ENCODE measurements at places on chromosomes 2 and 18. TPM values are rescaled to one million over a fixed set of nuclear protein-coding genes. Genes with fewer than 3 reads are reported as not detected.

- DNase-seq = no peak
Measured at GRCh38 chr2:174011173-174011572, 46.0 kb upstream of the SP3 start.

- DNase-seq = no peak
Measured at GRCh38 chr2:207157162-207157481, 8.6 kb downstream of the KLF7 start.

- no peak for DNase-seq
Measured at GRCh38 chr2:227117852-227118251, 46.2 kb downstream of the COL4A4 start.

DNA sequence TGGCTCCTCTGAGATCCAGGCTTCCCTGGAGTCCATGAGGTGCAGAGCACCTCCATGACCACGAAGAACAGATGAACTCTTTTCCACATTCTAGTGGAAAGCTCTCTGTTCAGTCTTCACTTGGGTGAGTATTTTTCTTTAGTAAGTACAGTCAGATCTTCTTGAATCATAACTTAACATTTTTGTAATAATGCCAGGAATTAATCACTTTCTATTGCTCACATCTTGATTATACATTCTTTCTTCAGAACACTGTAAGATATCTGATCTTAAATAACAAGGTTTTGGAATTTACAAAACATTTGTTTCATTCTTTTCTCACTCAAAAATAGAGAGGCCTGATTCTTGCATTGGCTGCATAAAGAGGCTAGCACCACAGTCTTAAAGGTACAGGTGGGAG, 45.4 kb upstream of the RND3 start:
- no peak for DNase-seq

DNA sequence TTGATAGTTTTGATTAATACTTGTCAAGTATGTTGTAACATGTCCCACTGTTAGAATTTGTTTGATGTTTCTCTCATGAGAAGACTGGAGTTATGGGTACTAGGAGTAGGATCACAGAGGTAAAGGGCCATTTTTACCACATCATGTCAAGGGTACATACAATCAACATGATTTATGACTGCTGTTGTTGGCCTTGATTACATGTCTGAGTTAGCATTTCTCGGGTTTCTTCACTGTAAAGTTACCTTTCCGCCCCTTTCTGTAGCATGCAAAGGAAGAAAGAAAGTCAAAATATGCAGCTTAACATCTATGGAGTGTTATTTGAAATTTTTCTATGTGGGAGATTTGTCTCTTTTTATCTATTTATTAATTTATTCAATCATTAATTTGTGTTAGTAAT, 1456.4 kb downstream of the SUCLG1 start:
- no peak for DNase-seq

DNA sequence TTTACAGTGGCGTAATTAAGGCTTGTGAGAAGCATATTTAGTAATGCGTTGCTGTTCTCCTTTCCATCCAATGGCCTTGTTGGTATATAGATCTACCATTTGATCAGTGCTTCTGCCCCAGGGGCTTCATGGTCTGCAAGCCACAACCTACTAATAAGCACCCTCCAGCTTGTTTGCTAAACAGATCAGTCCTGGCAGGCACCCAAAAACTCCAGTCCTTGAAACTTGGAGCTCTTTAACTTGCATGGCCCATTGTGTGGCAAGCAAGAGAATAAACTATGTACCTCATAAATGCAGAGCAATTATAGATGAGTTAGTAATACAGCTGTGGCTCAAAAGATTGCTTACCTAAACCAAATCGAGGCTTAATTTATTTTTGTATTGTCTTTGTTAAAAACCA, 158.5 kb downstream of the FTCDNL1 start:
- DNase-seq = no peak

DNA sequence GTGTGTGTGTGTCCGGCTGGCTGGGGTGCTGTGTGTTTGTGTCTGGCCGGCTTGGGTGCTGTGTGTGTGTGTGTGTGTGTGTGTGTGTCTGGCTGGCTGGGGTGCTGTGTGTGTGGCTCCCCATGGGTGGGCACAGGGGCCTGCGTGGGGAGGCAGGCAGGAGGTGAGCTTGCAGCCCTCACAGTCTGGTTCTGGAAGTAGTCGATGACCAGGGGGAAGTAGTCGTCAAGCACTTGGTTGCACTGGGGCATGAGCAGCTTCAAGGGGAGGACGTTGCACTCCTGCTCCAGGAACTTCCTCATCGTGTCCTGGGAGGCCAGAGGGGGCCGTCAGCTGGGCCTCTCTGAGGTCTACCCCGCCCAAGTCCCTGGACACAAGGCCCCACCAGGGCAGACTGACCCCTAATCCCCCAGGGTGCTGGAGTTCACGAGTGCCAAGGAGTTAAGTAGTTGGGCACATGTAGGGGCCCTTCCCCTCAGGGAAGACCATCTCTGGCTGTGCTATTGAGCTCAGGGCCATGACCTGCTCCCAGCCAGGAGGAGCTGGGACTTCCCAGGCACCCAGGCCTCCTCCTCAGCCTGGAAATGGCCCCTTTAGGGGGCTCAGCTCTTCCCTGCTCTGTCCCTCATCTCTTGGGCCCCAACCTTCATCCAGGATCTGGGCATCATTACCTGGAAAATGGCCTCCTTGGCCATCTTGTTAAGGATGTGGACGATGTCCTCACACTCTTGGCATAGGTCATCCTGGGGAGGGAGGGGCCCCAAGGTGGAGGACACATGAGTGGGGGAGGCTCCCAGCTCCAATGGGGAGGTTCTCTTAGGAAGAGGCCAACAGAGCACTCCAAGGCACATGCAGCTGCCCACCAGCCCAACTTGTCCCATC, 1.3 kb downstream of the SFTPB start:
- no peak for DNase-seq

- no peak for DNase-seq
Measured at GRCh38 chr2:170514140-170514539, 201.0 kb upstream of the SP5 start.

DNA sequence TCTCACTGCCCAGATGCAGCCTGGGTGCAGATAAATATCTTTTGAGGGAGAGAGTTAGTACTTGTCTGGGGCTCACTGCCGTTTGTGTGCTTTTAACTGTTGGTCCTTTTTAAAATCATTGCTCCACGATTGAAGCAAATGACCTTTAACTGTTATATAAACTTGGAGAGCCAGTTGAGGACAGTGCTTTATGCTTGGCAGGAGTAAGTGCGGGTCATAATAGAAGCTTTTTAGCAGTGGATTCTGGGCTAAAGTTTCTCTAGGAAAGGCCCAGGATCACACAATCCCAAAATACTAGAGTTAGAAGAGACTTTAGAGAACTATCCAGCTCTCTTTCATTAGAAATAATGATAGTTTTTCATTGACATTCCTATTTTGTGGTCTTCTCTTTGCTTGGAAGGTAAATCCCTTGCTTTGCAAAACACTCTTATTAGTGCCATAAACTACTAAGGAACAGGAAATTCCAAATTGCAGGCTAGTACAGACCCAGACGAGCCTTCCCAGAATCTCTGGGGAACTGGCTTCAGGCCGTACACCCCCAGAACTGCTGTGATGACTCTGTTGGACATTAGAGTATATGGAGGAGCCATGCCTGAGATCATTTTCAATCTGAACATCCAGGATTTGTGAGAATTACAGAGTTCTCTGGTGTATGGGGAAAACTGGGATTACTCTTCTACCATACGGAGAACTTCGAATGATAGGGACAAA, 19.1 kb downstream of the LIMS1 start:
- no peak for DNase-seq

- no peak for DNase-seq
Measured at GRCh38 chr2:41935825-41936224, 112.0 kb upstream of the PKDCC start.

GRCh38 chr2:19810148-19810547, 91.6 kb downstream of the TTC32 start:
- DNase-seq = no peak

DNA sequence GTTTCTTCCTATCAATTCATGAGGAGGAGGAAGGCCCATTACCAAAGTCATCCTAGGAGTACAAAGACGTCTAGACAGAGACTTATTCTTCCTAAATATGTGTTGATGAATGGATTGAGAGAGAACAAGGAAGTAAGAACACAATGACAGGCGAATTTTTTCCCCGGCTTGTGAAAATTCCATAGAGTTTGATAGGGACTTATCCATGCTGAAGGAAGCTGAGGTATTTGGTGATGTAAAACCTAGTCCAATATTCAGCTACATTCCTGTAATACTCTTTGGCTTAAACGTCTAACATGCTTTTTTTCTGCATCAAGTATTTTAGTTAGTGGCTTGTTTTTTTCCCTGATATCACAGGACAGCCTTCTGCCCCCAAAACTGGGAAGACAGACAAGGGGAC, 121.9 kb upstream of the MYT1L start:
- no peak for DNase-seq

DNA sequence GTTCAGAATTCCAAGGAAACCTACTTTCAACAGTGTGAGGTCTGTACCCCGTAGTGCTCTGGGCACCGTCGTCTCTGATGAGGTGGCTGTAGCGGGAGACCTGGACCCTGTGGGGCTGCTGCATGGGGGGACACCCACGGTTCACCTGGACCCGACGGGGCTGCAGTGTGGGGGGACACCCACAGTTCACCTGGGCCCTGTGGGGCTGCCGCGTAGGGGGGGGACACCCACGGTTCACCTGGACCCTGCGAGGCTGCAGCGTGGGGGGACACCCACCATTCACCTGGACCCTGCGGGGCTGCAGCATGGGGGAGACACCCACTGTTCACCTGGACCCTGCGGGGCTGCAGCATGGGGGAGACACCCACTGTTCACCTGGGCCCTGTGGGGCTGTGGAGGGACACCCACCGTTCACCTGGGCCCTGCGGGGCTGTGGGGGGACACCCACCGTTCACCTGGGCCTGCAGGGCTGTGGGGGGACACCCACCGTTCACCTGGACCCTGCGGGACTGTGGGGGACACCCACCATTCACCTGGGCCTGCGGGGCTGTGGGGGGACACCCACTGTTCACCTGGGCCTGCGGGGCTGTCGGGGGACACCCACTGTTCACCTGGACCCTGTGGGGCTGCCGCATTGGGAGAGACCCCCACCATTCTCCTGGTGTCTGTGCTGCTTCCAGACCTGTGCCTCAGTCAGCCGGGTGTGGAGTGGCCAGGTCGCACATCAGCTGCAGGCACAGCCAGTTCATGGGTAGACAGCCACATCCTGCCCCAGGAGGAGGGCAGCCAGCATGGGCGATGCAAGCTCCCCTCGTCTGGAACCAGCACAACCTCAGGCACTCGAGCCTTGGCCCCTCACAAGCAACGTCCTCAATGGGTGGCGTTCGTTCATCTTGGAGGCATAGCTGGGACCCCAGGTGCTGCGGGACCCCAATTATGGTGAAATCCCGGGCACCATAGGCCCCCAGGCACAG, 114.5 kb downstream of the TMEM18 start:
- DNase-seq = no peak

- DNase-seq = no peak
Measured at GRCh38 chr2:10830203-10830602, 17.6 kb upstream of the PDIA6 start.

GRCh38 chr18:38654946-38655345, 1089.3 kb upstream of the CELF4 start:
- DNase-seq = no peak

DNA sequence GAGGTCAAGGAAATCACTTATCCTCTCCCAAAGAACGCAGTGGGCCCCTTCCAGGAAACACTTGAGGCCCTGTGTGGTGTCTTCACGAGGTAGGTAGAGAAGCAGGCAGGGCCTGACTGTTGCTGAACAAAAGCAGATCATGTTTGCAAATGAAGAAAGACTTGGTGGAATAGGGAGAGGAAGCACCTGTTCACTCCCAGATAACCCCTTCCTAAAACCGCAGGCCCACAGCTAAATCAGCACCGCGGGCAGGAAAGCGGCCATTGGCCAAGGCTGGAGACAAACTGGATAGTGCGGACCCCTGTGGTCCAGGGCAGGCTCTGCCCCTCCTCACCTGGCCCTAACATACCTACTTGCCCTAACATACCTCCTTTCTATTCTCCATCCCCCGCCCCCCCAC, 64.9 kb upstream of the KLHL29 start:
- no peak for DNase-seq

DNA sequence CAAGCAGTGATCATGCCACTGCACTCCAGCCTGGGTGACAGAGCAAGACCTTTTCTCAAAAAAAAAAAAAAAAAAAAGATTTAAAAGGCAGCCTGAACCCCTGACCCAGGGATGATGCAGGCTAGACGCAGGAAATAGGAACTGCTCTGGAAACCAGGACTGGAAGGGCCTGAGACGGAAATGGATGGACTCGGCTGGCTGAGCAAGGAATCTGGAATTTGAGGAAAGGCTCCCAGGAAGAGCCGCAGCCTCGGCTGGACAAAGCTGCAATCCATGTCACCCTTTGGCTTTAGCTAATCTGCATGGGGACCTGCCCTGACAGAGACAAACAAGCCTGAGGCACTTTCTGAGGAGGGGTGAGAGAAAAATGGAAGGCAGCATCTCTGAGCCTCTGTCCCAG, 55.0 kb upstream of the DAPL1 start:
- no peak for DNase-seq

DNA sequence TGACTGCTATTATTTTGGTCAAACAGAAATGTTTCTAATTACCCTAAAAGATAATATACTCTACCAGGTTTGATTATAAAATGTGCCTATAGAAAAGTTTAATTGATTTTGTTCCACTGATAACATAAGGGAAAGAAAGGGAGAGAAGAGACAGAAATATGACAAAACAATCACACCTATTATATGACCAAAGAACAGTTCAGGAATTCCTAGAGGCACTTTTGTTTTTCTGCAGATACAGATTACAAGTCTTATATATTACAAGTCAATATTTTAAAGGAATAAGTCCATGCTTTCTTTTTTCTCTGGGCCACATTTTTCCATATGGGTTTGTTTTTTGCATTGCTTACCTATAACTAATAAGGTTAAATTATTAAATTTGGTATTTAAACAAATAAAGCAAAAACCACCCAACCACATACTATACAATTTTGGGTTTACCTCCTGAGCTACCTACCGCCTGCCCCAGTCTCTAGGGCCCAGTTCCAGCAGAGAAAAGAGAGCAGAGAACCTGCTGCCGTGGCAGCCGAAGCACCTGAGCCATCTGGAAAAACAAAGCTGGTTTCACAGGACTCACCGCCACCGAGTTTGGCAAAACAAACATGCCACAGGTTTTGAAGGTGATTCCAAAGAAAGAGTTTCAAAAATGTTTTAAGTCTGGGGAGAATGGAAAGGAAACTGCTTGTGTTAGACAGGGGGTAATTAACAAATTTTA, 92.1 kb downstream of the DYM start:
- DNase-seq = no peak

- no peak for DNase-seq
Measured at GRCh38 chr2:161045726-161046125, 114.5 kb upstream of the TANK start.

Gene RUFY4
- total RNA-seq = not detected

Gene EML6
- 2.0 TPM for total RNA-seq

Gene ST8SIA3
- total RNA-seq = not detected

Gene SELENOI
- 17.9 TPM for total RNA-seq

Gene ANTXR1
- 8.8 TPM for total RNA-seq

Gene SFTPB
- total RNA-seq = not detected

Gene SOX11
- total RNA-seq = not detected

Measured in pulmonary artery endothelial cell (primary cell).